ENCODE measurements at places on chromosomes 2 and 18.

- H3K27me3 ChIP-seq = no peaks in the 10 kb centered on the region
- peak overlapping the region; percentile 74 for H3K27ac ChIP-seq
- no peaks in the 10 kb centered on the region for H3K36me3 ChIP-seq
- H3K4me1 ChIP-seq = peaks cover 14% of the 10 kb centered on the region
- DNase-seq = no peak
Observed at GRCh38 chr18:10049747-10050146, 135.9 kb downstream of the VAPA start.

- DNase-seq = peak; percentile 79
- peaks cover 28% of the 10 kb centered on the region for H3K4me1 ChIP-seq
- H3K27me3 ChIP-seq = no peaks in the 10 kb centered on the region
- H3K4me3 ChIP-seq = peak overlapping the region; percentile 89
- no peaks in the 10 kb centered on the region for H3K36me3 ChIP-seq
Observed at GRCh38 chr2:55048508-55049042, 1.7 kb downstream of the RTN4 start.

DNA sequence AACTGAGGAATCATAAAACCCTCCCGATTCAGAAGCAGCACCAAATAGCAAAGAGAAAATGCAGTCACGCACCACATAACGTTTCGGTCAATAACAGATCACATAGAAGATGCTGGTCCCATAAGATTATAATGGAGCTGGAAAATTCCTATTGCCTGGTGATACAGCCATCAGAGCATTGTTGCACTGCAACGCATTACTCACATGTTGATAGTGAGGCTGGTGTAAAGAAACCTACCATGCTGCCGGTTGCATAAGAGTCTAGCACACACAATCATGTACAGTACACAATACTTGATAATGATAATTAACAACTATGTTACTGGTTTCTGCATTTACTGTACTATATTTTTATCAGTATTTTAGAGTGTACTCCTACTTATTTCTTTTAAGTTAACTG, 32.5 kb downstream of the RNF152 start:
- H3K4me3 ChIP-seq = no peak overlapping the region
- DNase-seq = no peak
- H3K27ac ChIP-seq = no peak overlapping the region
- H3K4me1 ChIP-seq = peaks cover 27% of the 10 kb centered on the region
- H3K27me3 ChIP-seq = no peaks in the 10 kb centered on the region

DNA sequence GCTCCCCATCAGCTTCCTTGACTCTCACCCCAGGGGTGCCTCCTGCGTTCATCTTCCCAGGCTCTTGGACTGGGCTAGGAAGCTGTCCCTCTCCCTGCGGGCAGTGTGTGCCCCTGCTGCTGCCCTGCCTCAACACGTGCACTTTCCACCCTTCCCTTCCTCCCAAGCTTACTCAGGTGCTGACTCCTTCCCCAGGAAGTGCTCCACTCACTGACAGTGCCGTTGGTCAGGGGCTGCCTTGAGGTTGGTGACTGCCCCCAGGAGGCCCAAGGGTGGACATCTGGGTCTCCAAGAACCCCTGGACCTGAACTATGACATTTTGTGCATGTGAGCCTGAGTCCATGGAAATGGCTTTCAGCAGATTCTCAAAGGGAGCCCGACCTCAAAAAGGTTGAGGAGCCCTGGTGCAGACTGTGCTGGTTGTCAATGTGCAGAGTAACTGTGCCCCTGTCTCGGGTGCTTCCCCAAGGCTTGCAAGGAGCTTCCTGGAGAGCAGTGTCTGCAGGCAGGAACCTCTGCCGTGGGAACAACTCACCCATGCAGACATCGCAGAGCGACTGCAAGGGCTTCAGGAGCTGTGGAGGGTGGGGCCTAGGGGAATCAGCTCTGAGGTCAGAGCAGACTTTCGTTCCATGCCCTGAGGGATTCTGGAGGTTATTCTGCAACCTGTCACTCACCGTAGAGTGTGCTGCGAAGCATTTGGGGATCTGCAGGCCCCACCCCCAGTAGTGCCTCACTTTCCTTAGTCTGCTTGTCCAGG, 116.5 kb upstream of the MCFD2 start:
- no peak for DNase-seq
- H3K27ac ChIP-seq = peak overlapping the region; percentile 87
- H3K36me3 ChIP-seq = peaks cover 45% of the 10 kb centered on the region
- peaks cover 82% of the 10 kb centered on the region for H3K4me1 ChIP-seq

DNA sequence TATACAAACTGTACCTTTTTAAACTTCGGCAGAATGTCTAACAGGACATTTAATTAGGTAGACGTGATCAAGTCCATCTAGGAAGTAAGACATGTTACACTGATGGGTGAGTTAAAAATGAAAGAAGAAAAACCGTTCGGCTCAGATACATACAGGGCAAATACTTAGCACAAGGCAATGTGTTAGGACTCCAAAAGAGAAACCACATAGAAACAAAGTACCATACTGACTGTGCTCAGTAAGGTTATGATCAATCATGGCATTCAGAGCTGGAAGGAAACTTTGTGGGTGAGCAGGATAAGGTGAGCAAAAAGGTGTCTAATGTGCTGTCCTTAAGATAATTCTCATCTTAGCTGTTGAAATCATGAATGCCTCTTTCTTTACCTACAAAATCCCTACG, 211.9 kb downstream of the STK39 start:
- no peak for DNase-seq
- H3K27me3 ChIP-seq = no peaks in the 10 kb centered on the region
- H3K27ac ChIP-seq = no peak overlapping the region
- H3K36me3 ChIP-seq = peaks cover 8% of the 10 kb centered on the region
- peaks cover 5% of the 10 kb centered on the region for H3K4me1 ChIP-seq

DNA sequence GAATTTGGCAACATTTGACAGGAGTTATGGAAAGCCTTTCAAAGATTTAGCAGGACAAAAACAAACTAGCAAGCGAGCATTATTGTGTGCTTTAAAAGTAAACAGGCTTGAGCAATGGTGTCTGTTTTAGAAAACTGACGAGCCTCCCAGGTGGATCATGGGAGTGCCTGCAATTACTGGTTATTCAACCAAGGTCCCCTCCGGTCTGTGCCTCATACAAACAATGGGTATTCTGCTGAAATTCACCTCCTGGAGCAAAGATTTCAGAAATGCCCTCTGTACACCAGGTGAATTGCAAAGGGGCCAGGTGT, 22.4 kb downstream of the RTP5 start:
- peak; percentile 2 for DNase-seq
- no peak overlapping the region for H3K4me3 ChIP-seq
- H3K4me1 ChIP-seq = no peaks in the 10 kb centered on the region

DNA sequence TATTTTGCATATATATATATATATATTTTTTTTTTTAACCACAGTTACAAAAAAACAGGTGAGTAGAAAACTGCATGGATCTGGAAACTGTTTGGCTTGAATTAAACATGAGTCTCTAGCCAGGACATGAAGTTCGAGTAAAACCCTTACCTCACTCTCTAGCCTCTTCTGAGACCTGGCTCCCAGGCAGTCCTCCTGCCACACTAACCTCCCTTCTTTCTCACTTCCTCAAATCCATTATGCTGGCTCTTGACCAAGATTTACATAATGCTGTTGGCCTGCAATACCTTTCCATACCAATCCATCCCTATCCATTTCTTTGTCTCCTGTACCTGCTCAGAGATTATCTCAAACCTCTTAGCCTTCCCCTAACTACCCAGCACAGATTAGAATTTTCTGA, 34.0 kb downstream of the PIGN start:
- peaks cover 43% of the 10 kb centered on the region for H3K36me3 ChIP-seq
- DNase-seq = no peak
- H3K4me3 ChIP-seq = no peak overlapping the region
- no peaks in the 10 kb centered on the region for H3K27me3 ChIP-seq

GRCh38 chr18:78743078-78743477, 236.5 kb upstream of the SALL3 start:
- no peak overlapping the region for H3K4me3 ChIP-seq
- peaks cover 30% of the 10 kb centered on the region for H3K27me3 ChIP-seq
- no peaks in the 10 kb centered on the region for H3K36me3 ChIP-seq
- H3K27ac ChIP-seq = no peak overlapping the region

- H3K27ac ChIP-seq = no peak overlapping the region
- H3K4me1 ChIP-seq = peaks cover 10% of the 10 kb centered on the region
- no peak overlapping the region for H3K4me3 ChIP-seq
Observed at GRCh38 chr2:99957332-99958133, 184.9 kb downstream of the AFF3 start.

DNA sequence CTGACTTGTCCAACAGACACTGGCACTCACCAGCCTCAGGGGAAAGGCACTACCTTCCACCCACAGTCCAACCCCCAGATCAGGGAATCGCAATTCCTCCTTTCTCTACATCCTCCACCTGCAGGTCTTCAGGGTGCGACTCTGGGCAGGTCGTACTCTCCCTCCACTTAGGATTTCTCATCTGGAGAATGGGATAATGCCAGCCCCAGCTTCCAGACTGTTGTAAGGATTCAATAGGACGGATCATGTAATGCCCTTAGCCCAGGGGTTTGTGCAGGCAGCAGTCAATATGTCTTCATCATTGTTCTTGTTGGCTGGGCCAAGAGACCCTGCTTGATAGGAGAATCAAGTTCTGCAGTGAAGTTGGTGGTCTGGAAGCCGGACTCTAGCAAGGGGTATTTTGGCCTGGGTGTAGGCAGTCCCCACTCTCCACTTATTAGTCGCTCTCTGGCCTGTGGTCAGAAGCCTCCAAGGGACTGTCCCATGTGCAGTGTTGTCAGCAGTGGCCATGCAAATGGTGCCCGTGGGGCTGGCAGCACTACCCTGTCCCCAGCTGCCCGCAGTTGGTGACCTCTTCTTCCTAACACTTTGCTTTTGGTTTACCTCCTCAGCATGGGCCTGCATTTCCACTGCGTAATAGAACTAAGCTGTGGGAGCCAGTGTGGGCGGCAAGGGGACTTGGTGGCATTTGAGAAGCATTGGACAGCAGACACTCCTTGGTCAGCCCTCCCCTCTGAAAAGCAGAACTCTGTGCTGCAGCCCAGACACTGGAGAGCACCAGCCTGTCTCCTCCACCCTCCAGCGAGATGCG, 172.4 kb upstream of the HS6ST1 start:
- H3K27ac ChIP-seq = no peak overlapping the region
- H3K36me3 ChIP-seq = no peaks in the 10 kb centered on the region
- DNase-seq = peak; percentile 16

DNA sequence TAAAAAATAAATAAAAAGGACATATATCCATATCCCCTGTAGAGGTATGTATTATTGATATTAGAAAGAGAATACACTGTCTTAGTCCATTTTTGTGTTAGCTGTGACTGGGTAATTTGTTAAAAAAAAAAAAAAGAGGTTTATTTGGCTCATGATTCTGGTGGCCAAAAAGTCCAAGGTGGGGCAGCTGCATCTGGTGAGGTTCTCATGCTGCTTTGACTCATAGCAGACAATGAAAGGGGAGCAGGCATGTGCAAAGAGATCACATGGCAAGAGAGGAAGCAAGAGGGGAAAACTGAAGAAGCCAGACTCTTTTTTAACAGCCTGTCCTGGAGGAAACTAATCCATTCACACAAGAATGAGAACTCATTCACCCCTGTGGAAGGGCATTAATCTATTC, 101.6 kb upstream of the MAP4K3 start:
- peaks cover 6% of the 10 kb centered on the region for H3K4me1 ChIP-seq
- H3K36me3 ChIP-seq = no peaks in the 10 kb centered on the region
- no peak for DNase-seq
- no peak overlapping the region for H3K27ac ChIP-seq

GRCh38 chr18:68818584-68818983, 20.7 kb downstream of the CCDC102B start:
- peaks cover 6% of the 10 kb centered on the region for H3K4me1 ChIP-seq
- H3K4me3 ChIP-seq = no peak overlapping the region
- DNase-seq = no peak
- H3K27me3 ChIP-seq = no peaks in the 10 kb centered on the region

- H3K27ac ChIP-seq = peak overlapping the region; percentile 86
- peak overlapping the region; percentile 57 for H3K4me3 ChIP-seq
- no peak for DNase-seq
- no peaks in the 10 kb centered on the region for H3K36me3 ChIP-seq
- H3K4me1 ChIP-seq = peaks cover 26% of the 10 kb centered on the region
Observed at GRCh38 chr2:217979151-217979811, 23.5 kb downstream of the TNS1 start.

DNA sequence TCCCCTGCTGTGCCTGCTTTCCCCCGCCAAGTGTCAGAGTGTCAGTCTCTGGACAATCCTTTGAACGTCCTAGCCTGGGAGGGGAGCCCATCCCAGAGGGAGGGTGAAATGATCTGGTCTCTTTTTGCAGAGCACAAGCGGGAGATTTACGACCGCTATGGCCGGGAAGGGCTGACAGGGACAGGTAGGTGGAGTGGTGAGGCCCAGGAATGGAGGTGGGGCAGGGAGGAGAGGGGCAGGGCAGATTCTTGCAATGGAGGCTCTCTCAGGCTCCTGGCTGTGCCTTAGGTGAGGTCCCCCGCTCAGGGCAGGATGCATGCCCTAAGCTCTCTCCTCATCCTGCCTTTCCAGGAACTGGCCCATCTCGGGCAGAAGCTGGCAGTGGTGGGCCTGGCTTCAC, 2.4 kb downstream of the DNAJB2 start:
- peaks cover 61% of the 10 kb centered on the region for H3K36me3 ChIP-seq
- no peak for DNase-seq
- peaks cover 29% of the 10 kb centered on the region for H3K4me1 ChIP-seq
- H3K27me3 ChIP-seq = no peaks in the 10 kb centered on the region

- no peak overlapping the region for H3K27ac ChIP-seq
- no peaks in the 10 kb centered on the region for H3K4me1 ChIP-seq
- H3K4me3 ChIP-seq = no peak overlapping the region
- no peak for DNase-seq
- H3K27me3 ChIP-seq = no peaks in the 10 kb centered on the region
Observed at GRCh38 chr2:114010001-114010400, 120.1 kb downstream of the ACTR3 start.

- H3K36me3 ChIP-seq = no peaks in the 10 kb centered on the region
- no peaks in the 10 kb centered on the region for H3K27me3 ChIP-seq
- H3K4me1 ChIP-seq = no peaks in the 10 kb centered on the region
Observed at GRCh38 chr2:45180779-45181178, 171.5 kb upstream of the SIX2 start.

GRCh38 chr2:9949239-9949991, 2.1 kb upstream of the GRHL1 start:
- peaks cover 23% of the 10 kb centered on the region for H3K27me3 ChIP-seq
- H3K36me3 ChIP-seq = no peaks in the 10 kb centered on the region
- no peak overlapping the region for H3K27ac ChIP-seq
- DNase-seq = no peak

- peaks cover 36% of the 10 kb centered on the region for H3K4me1 ChIP-seq
- DNase-seq = no peak
- H3K4me3 ChIP-seq = no peak overlapping the region
- H3K27me3 ChIP-seq = no peaks in the 10 kb centered on the region
Observed at GRCh38 chr2:197972587-197972986, 168.2 kb downstream of the PLCL1 start.

DNA sequence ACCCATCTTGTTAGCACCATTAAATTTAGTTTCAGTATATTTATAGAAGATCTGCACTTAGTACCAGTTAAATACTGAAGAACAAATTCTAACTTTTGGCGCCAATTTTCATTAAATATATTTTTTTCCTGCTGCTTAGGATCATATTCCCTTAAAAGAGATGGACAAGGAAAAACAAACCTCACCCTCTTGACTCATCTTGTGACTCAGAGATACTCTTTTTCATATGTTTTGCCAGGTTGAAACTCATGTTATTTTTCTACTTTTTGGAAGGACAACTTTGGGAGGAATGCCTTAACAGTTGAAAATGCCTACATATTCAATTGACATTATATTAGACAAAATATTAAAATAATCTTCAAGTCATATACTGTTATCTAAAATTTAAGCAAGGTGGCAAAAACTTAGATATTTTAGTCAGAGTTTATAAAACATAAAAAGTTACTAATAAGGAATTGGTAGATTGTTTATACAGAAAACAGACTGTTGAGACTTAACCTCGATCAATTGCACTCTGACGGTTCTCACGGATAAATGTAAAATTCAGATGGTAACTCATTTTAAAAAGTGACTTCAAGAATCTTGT, 36.2 kb downstream of the PNO1 start:
- DNase-seq = no peak
- peak overlapping the region; percentile 12 for H3K27ac ChIP-seq
- no peaks in the 10 kb centered on the region for H3K36me3 ChIP-seq
- no peak overlapping the region for H3K4me3 ChIP-seq
- H3K27me3 ChIP-seq = no peaks in the 10 kb centered on the region
- peaks cover 85% of the 10 kb centered on the region for H3K4me1 ChIP-seq
